ELF-1 (cell line): ENCODE measurements at places on chromosomes 2 and 18.

GRCh38 chr2:202628646-202629198, 6.0 kb upstream of the FAM117B start:
- DNase-seq, result no peak

DNA sequence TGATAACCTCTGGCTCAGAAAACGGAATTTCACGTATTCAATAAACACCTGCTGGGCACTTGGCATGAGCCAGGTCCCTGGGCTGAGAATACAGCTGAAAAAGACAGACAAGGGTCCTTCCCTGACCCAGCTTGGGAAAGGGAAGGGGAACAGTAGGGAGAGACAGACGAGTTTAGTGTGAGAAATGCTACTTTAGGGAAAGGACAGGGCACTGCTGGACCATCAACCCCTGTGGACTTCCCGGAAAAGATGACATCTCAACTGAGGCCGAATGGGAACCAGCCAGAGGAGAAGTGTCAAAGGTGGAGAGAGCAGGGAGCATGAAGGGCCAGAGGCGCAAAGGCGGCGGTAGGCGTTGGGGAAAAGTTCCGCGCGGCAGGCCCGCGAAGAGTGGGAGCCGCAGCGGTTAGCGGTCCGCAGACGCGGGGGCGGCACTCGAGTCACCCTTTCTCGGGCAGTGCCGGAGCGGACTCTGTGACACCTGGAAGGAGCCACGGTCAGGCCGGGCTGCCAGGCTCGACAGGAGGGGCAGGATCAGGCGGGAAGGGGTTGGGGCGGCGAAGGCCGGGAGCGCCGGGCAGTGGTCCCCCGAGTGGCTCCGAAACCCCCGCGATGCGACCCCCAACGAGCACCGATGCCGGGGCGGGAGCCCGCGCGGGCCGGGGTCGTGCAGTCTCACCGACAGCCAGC, 519 bp downstream of the TEX261 start:
- DNase-seq, result peak; percentile 14

GRCh38 chr2:5111581-5111980, 580.6 kb upstream of the SOX11 start:
- no peak for DNase-seq

GRCh38 chr2:40228310-40228709, 223.6 kb downstream of the SLC8A1 start:
- no peak for DNase-seq

GRCh38 chr2:46202987-46203386, 94.2 kb upstream of the EPAS1 start:
- DNase-seq, result no peak

DNA sequence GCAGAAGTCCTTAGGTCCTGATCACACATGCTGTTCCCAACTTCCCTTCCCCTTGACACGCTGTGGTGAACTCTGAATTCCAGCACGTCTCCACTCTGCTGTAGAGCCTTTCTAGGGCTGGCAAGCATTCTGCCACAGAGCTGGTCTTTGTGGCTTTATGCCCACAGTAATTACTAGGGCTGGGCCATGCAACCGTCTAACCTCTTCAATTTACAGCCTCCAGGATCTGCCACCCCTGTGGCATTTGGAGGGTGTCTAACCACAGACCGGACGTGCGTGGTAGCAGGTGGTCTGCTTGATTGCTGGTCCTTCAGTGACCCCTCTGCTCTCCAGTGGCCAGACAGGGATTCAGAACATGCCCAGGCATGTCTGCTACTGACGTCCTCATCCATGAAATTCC, 43.1 kb upstream of the TGFA start:
- no peak for DNase-seq

DNA sequence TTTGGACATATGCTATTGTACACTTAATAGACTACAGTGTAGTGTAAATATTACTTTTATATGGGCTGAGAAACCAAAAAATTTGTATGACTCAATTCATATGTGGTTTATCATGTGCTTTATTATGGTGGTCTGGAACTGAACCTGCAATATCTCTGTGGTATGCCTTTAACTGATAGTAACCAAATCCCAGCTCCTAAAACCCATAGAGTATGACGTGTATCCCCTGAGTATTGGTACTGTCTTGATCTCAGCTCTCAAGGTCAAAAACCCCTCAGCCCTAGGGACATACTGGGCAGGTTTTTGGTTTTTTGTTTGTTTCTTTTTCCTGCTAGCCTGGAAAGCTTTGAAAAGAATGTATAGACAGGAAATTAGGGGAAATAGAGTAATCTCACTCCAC, 42.2 kb upstream of the ARHGAP15 start:
- no peak for DNase-seq

DNA sequence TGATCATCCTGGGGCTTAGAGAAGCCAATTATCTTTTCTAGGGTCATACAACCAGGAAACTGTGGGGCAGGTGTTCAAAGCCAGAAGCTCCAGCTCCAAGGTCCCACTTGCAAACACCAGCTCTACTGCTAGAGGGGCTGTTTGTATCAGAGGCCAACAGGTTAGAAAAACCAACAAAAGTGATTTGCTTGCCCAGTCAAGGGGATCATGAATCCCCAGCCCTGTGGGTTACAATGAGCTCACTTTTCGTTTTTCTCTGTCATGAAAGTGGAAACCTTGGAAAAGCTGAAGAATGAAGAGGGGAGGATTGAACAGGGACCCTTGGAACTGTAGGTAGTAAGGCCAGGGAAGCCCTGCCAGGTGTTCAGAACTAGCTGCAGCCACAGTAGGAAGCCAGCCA, 119.2 kb downstream of the SPP2 start:
- DNase-seq, result no peak

GRCh38 chr2:174024524-174025270, 59.5 kb upstream of the SP3 start:
- peak; percentile 69 for DNase-seq

DNA sequence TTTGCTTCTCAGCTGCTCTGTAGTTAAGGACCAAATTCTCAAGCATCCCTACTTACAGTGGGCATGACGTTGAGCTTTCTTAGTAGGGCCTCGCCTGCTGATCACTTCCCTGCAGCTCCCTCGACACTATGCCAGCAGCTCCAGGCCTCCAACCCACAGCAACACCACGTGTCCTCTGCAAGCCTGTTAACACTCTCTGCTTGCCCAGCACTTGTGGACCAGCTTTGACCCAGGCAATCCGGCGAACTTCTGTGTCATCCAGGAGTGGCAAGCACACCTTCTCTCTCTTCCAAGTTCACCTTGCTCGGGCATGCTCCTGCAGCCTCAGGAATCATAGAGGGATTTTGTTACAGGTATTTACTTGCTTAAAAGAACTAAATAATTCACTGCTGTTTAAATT, 138.6 kb upstream of the FHL2 start:
- DNase-seq, result no peak

DNA sequence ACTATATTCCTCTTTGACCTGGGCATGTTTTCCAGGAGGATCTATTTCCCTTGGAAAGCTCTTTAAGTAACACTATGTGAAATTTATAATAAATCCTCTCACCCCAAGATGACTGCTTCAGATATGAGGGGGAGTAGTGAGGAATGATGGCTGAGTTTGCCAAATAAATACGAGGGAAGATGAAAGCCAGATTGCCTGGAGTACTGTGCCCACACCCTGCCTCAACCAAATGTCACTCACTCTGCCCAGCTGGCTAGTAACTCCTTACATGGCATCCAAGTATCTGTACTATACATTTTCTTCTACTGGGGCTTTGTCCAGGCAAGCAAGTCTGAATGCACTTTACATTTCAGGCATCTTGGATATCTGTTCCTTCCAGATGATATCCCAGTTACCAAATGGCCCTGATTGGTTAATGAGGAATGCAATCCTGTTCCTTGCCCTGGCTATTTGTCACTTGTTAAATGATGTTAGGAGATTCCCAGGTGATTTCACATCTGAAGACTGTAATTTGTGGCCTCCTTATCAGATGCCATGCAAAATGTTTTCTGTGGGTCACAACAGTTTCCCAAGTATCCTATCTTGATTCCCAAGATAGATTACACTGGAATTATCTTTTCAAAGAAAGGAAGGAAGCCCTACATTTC, 191.8 kb downstream of the IKZF2 start:
- DNase-seq, result no peak

DNA sequence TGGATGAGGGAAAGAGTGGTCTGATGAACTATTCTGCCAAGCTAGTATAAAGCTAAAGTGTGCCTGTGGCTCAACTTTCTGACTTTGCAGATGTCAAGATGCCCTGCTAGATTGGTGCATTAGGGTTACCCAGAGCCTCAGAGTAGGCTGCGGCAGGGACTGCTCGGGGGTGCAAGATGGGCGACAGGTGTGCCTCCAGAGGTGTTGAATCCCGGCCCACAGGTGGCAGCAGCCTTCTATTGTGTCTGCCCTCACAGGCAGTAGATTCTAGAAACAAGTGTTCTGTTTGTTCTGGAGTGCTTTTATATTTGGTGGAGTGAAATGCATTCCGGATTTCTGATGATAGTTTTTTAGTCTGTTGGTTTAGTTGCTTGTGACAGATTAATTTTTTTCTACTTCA, 131.6 kb upstream of the IL1R2 start:
- DNase-seq, result no peak

DNA sequence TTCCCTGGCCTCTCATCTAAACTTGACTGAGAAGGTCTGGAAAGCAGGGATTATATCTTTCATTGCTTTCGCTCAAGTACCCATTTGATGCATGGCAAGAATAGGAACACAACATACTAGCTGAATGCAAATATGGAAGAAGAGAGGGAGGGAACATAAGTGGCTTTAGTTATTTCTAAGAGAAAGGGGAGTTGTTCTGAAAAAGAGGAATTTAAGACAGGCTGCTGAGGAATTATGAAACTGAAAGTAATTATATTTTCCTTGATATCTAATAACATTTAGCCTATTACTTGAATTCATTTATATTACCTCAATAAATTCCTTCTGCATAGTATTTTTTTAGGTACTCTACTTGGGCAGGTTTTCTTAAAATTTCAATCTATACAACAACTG, 105.8 kb upstream of the TTN start:
- DNase-seq, result no peak

DNA sequence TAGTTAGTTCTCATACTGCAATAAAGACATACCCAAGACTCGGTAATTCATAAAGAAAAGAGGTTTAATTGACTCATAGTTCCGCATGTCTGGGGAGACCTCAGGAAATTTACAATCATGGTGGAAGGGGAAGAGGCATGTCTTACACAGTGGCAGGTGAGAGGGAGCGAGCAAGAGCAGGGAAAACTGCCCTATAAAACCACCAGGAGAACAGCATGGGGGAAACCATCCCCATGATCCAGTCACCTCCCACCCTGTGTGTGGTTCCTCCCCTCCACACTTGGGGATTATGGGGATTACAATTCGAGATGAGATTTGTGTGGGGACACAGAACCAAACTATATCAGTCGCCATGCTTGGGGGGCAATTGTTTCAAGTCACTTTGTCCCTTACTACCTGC, 1.1 kb upstream of the SSB start:
- DNase-seq, result no peak

GRCh38 chr18:21134895-21135294, 23.3 kb upstream of the ROCK1 start:
- no peak for DNase-seq

DNA sequence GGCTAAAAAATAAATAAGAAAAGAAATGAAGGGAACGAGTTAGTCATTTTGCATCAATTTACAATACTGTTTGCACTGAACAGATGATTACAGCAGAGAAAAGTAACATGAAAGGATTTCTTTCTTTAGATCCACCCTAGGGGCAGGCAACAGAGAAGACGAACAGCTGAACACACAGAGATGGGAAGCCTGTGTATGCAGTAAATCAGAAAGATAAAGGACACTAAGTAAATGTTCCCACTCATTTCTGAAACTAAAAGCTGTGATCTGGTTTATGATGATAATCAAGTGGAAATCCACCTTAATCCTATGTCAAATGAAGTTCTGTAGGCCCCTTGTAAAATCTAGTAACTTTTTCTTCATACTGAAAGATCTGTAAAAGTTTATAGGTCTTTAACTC, 54.2 kb downstream of the AKAIN1 start:
- DNase-seq, result no peak

DNA sequence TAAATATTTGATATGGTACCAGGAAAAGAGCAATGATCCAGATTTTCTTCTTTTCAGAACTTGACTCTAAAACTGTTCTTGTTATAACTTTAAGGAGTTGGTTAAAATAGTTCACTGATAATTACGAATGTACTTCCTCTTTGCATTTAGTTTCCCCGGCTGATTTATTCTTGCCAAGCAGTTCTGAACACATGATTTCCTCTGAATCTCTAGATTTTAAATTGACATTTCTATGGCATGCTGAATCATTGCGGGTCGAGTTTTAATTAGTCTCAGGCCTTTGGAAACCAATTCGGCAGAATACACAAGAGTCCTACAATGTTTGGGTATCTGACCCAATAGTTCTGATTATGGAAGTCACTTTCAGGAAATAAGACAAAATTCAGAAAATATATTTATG, 37.3 kb upstream of the DNAH7 start:
- DNase-seq, result no peak

- DNase-seq, result peak; percentile 60
Measured at GRCh38 chr2:219448099-219448775, 13.6 kb downstream of the SPEG start.
